Mammary epithelial cell (primary cell): ENCODE measurements at places on chromosomes 11 and 22. TPM values are rescaled to one million over a fixed set of nuclear protein-coding genes. Genes with fewer than 3 reads are reported as not detected.
A peak's percentile ranks its signal among the peaks of the same experiment; 100 is the strongest.

DNA sequence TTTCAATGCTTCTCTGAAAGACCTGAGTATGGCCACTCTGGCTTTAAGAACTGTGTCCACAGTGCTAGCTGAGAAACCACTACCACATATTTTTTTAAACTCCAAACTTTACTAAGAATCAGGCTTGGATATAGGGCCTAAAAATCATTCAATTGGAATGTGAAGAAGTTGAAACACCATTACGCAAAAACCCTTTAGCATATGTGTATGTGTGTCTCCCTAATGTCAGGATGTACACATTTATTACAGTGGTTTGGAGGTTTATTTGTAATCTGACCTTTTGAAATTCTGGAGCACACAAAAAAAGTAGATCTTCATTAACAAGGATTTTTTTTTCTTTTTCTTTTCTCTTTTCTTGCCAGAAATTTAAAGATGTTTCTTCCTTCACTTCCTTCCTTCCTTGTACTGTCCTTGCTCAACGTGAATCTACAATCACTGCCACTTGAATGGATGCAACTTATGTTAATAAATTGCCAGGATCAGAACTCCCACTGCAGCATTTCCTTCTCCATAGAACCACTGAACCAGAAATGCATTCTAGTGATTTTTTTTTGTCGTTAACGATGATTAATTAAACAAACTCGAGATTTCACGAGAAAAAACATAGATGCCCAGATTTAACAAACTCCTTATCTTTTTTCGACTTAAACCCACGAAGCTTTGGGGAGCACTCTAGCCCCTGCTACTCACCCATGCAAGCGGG is 3.1 kb upstream of the ADM start:
- peak; percentile 61 for DNase-seq

- DNase-seq, result no peak
Measured at GRCh38 chr11:18748766-18749365, 22.9 kb upstream of the IGSF22 start.

DNA sequence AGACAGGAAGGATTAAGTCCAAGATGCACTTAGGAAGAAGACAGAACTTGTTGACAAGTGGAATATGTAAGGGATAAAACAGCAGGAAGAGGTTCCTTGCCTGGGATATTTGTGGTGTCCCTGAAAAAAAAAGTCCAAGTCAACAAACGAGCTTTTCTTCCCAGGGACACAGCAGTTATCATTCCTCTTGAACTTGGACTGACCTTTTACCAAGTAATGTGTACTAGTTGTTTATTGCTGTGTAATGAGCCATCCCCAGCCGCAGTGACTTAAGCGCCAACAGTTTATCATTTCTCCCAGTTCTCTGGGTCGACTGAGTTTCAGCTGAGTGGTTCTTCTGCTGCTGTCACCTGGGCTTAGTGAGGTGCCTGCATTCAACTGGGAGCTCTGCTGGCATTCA is 37.0 kb downstream of the KREMEN1 start:
- no peak for DNase-seq

DNA sequence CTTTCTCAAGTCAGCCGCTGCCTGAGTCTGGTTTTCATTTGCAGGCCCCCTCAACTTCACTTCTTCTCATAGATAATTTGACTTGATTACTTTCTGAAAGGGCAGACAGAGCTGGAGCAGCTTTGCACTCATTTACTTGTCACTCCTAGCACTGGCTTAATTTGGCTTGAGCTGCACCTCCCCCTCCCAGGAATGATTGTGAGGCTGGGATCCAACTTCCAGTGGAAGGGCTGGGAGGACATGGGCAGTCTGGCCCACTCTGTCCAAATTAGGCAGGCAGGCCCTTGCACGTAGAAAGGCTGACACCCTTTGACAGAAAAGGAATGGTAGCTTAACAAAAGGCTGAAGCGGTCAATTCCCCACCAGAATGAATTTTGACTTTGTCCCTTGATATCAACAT is 453.9 kb downstream of the ETS1 start:
- DNase-seq, result no peak

- DNase-seq, result peak; percentile 44
Measured at GRCh38 chr11:44286268-44286880, 23.6 kb downstream of the ALX4 start.

ACER3 gene
- 21.8 TPM for total RNA-seq

LINC01488 gene
- total RNA-seq, result not detected in 2 replicates

MS4A12 gene
- not detected for total RNA-seq

KCNJ1 gene
- not detected in 2 replicates for total RNA-seq
